ENCODE measurements at places on chromosomes 12 and 14.

GRCh38 chr14:74595006-74595735, 16.9 kb downstream of the LTBP2 start:
- no peak for DNase-seq

DNA sequence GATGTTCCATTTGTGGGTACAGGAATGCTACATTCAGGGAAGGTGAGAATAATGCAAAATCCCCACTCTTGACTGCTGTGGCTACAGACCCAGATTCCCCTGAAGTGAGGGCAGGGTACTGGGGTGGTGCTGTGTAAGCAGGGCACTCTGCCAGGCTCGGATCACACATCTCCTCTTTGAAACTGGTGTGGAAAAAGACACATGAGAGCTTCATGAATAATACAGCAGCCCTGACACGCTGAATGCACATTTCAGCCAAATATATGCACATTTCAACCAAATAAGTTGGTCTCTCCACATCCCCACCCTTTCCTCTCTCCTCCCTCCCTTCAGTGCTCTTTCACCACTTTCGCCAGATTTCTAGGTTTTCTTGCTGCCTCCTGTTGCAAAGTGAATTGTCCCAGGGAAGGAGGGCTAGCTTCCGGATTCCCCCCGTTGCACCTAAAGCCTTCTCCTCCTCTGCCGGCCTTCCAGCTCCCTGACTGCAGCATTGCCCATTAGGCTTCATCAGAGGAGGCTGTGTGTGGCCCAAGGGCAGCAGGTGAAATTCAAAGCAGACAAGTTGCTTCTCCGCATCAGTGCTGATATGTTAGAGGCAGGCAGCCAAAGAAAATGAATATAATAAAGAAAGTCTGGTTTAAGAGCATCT, 118.2 kb upstream of the TMCC3 start:
- no peak for DNase-seq

DNA sequence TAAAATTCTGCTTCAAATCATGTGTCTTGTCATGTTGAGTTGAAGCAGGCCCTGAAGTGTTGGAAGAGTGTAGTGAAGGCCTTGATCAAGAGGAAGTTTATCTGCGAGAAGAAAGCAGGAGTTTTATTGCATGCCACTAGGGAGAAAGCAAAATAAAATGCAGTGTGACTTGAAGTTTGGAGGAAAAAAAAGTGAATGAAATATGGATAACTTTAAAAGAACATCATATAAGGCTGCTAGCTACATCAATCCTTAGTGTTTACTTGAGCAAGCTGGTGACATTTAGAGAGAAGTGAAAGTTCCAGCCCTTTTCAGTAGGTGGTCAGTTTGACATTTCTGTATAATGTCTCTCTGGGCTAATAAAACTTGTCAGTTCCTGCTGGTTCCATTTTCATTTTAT, 841.1 kb downstream of the TMTC2 start:
- DNase-seq: no peak

GRCh38 chr12:122891661-122892525, 4.0 kb downstream of the VPS37B start:
- DNase-seq: no peak

GRCh38 chr12:67475725-67476124, 172.8 kb upstream of the DYRK2 start:
- DNase-seq: no peak

DNA sequence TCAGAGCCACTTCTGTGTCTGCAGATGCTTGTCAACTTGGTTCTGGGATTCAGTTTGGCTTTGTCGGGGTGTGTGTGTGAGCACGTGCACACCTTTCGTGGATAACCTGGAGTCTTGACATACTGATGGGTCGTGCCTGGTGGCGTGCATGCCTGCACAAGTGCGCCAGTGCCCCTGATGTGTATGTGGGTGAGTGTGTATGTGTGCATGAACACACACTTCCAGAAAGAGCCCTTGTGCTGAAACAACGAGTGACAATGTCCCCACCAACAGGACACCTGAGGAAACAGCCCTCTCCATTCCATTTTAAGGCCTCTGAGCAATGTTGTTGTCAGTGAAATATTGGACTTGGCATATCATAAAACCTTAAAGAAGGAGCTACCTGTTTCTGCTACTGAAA, 53.9 kb downstream of the SMUG1 start:
- no peak for DNase-seq

DNA sequence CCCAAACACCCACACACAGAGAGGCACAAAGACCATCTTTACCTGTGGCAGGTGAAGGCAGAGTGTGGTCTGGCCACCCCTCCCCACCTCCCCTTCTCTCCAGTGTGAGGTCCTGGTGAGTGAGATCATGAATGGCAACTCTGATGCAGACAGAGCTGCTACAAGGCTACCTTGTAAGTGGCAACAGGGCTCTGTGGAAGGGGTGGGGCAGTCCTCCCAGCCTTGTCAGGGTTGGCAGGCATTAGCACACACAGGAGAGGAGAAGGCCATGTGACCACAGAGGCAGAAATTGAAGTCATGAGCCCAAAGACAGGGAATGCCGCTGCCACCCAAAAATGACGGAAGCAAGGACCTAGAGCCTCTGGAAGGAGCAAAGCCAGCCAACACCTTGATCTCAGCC, 30.7 kb downstream of the VWF start:
- no peak for DNase-seq

DNA sequence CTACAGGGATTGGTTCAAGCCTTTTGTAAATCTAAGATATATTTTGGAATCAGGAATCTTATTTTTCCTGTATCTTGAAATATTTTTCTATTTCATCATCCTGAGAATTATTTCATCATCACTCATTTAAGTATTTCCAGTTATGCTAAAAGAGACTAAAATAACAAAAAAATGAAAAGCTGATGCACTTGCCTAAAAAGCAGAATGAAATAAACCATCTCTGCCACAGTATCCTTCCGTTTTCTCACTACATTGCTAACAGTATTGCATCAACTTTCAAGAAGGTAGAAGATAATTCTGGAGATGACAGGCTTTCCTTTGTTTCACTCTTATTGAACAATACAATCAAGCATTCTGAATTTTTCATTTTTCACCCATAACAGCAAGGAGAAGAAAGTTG, 31.1 kb upstream of the EIF5 start:
- DNase-seq: no peak

DNA sequence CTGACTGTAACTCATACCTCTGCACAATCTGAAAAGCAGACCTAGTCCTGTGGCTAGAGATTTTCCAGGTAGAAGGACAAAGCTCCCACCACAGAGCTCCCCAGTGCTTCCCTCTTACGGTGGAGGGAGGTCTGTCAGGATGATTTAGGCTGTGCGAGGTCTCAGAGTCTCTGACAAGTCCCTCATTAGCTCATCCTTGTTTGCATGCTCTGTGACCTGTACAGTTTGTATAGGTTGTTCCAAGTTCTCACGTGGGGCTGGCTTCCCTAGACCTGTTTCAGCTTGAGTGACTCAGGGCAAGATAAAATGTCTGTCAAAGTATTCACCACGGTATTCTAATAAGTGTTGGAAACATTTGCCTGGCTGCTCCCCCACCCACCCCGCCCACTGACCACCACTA, 34.8 kb downstream of the ASCL1 start:
- DNase-seq: no peak

DNA sequence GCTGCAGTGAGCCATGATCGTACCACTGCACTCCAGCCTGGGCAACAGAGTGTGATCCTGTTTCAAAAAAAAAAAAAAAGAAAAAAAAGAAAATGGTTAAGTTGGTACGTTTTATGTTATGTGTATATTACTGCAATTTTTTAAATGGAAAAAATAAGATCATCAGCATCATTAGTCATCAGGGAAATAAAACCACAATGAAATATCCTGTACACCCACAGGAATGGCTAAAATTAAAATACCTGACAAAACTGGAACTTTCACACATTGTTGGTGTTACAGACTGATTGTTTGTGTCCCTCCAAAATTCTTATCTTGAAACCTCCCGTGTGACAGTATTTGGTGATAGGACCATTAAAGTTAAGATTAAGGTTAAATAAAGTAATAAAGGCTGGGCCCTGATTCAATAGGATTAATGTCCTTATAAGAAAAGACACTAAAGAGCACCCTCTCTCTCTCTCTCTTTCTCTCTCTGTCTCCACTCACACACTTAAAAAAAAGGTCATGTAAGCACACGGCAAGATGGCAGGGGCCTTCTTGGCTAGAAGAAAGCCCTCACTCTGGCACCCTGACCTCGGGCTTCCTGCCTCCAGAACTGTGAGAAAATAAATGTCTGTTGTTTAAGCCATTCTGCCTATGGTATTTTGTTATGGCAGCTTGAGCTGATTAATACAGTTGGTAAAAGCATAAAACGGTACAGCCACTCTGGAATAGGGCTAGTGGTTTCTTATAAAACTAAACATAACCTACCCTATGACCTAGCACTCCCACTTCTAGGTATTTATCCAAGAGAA, 48.3 kb upstream of the ZFP36L1 start:
- no peak for DNase-seq

- DNase-seq: no peak
These were observed 10.8 kb downstream of the BMAL2 start for GRCh38 chr12:27343255-27344000.

- peak; percentile 5 for DNase-seq
These were observed 848 bp downstream of the CTDSP2 start for GRCh38 chr12:57845478-57846284.

DNA sequence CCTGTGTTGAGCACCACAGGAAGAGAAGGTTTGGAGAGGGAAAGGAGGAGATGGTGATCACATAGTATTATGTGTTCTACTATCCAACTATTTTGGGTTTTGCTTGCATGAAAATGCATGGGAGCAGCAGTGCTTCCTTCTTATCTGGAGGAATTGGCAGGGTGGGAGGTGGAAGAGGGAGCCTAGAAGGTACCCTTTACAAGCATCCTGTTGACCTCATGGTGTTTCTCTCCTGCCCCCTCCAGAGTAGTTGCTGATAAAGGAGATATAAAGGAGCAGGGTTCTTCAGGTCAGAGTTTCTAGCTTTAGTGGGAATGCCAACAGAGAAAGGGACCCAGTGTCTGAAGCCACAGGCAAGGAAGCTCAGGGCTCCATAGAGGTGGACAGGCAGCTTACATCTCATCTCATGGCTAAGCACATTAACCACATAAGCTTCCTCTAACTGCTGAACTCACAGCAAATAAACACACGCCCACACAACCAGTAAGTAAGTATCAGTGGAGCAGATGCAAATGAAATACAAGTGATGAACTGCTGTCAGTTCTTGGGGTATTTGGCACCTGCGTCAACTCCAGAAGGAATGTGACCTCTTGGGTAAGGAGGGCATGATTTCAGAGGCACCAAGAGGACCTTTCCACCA, 174.2 kb upstream of the SLC38A2 start:
- no peak for DNase-seq

- DNase-seq: no peak
These were observed 3.6 kb downstream of the ZNF839 start for GRCh38 chr14:102323102-102323501.

- no peak for DNase-seq
These were observed 20.9 kb downstream of the MORN3 start for GRCh38 chr12:121648458-121649028.

- DNase-seq: no peak
These were observed 12.6 kb upstream of the FAM222A start for GRCh38 chr12:109701064-109701463.

DNA sequence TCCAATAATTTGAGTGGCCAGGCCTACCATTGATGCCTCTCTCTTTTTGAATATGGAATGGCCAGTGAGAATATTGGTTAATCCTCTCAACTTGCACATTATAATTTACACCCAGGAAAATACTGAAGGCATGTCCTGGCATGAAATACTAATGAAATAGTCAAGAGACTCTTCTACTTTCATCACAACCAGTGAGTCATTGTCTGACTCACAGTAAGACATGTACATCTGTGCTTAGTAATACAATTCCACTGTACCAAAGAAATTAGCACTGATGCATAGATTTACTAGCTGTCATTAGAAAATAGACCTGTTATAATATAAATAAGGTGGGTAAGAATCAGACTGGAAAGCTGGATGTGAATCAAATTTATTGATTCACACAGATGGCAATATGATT, 31.6 kb downstream of the KCNC2 start:
- no peak for DNase-seq

GRCh38 chr12:3743803-3744202, 9.1 kb downstream of the CRACR2A start:
- DNase-seq: no peak

DNA sequence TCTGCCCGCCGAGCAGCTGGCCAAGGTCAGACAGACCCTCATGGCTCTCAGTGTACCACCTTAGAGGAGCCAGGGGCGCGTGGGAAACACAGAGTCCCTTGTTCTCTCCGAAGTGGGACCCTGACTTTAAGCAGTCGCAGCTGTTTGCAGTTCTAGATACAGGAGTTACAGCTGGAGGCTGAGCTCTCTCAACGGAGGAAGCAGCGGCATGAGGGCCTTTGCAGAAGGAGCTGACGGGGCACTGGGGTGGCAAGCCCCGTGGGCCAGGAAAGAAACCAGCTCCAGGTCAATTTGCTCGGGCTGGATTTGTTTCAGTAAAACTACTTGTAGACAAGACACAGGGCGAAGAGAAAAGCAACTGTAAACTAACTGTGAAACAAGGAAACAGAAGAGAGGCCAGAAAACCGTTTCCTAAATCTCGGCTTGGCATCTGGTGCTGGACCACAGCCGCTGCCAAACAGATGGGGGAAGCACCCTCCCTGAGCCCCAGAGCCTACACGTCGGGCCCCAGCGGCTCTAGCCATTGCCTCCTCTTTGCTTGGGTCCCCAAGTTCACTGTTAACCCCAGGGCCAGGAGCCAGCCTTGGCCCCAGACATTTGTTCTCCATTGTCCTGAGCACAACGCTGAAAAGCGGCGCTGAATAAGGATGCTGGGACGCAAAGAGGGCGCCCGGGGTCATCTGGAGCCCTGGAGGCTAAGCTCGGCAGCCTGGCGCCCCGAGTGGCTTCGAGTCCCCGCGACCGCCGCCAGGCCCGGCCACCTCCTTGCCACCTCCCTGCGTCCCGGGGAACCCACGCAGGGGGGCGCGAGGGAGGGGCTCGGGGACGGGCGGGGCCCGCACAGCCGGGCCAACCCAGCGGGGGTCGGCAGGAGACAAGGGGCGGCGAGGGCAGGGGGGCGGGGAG, 914 bp upstream of the PACS2 start:
- DNase-seq: no peak
